ENCODE measurements at places on chromosomes 4 and X. TPM values are rescaled to one million over a fixed set of nuclear protein-coding genes. Genes with fewer than 3 reads are reported as not detected.

DNA sequence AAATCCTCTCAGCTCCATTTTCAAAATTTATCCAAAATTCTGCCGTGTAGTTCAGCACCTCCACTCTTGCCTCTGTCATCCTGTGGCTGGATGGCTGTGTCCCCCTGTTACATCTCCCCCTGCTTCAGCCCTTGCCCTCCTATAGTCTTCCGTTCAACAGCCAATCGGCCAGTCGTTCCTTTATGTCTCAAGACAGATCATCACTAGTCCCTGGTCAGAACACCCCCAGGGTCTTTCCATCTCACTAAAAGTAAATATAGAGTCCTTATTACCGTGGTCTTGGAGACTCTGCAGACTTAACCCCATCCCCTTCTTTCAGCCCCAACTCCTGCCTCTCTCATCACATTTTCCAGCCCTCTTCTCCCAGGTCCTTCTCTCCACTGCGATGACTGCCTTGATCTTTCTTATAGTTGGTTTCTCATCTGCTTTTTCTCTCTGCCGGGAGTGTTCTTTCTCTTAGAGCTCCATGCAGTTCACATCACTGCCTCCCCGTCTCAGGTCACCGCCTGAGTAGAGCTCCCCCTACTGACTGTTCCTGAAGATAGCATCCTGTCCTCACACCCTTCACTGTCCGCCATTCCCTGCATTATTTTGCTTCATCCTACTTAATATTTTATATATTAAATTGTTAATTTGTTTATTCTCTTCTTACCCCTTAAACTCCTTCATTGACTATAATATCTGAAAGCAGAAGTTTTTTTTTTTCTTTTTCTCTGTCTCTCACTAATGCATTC is 736.9 kb upstream of the MAGEB2 start:
- DNase-seq, result no peak

GRCh38 chrX:109886122-109886761 is 116.7 kb upstream of the TMEM164 start:
- no peak for DNase-seq

GRCh38 chrX:35890699-35891098 is 28.8 kb upstream of the CFAP47 start:
- no peak for DNase-seq

GRCh38 chrX:140817943-140818342 is 108.4 kb downstream of the LINC00632 start:
- no peak for DNase-seq

DNA sequence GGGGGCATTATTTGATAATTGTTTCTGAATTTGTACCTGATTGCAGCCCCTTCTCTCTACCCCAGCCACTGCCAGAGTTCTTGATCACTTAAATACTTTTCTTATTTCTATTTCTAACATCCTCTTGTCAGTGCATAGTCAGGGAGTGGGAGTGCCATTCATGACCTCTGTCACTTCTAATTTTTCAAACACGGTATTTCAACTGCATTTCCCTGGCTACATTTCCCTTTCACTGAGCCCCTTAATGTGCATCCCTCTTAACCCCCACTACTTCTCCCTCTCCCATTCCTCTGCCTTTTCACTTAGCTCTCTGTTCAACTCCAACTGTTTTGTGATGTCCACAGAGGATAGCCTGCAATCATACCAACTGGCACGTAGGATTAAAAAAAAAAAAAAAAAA is 128.3 kb upstream of the NAP1L5 start:
- no peak for DNase-seq

Gene GJB1
- polyA plus RNA-seq, result not detected

DNA sequence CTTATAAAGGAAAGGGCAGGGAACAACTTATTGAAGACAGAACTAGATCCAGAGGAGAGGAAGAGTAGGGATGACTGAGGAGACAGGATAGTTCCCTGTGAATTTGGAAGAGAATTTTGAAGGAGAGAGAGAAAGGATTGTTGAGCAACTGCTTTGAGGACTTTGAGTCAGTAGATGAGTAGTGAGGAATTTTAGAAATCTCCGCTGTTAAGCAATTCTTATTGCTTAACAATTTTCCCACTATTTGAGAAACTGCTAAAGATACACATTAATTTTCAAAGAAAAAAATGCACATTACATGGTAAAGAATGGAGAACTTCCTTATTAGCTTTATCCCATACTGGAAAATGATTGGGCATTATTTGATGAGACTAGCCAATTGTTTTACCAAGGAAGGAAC is 116.3 kb upstream of the NRK start:
- DNase-seq, result no peak

Gene OCIAD2
- polyA plus RNA-seq, result 34.2 TPM

GRCh38 chrX:2696698-2697215 is 5.7 kb downstream of the CD99 start:
- DNase-seq, result no peak

Gene MND1
- 0.44 TPM for polyA plus RNA-seq

Gene BCOR
- 5.6 TPM for polyA plus RNA-seq

Gene AKAP14
- polyA plus RNA-seq, result not detected

Gene RHOH
- polyA plus RNA-seq, result not detected

DNA sequence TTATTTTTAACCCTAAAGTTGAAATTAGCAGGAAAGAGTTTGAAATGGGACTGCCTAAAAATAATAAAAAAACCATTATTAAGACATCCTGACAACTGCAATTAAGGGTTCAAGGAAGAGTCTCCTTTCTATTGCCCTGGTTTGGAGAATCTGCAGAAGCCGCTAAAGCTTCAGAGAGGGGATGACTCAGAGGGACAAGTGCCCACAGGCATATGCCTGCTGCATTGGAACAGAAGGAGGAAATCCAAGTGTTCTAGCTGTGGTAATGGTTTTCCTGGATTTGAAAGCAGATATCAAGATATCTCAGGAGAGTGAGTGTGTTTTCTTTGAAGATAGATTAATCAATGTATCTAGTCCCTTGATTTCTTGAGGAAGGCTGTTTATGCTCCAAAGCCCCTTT is 235.1 kb upstream of the TAPT1 start:
- DNase-seq, result no peak

DNA sequence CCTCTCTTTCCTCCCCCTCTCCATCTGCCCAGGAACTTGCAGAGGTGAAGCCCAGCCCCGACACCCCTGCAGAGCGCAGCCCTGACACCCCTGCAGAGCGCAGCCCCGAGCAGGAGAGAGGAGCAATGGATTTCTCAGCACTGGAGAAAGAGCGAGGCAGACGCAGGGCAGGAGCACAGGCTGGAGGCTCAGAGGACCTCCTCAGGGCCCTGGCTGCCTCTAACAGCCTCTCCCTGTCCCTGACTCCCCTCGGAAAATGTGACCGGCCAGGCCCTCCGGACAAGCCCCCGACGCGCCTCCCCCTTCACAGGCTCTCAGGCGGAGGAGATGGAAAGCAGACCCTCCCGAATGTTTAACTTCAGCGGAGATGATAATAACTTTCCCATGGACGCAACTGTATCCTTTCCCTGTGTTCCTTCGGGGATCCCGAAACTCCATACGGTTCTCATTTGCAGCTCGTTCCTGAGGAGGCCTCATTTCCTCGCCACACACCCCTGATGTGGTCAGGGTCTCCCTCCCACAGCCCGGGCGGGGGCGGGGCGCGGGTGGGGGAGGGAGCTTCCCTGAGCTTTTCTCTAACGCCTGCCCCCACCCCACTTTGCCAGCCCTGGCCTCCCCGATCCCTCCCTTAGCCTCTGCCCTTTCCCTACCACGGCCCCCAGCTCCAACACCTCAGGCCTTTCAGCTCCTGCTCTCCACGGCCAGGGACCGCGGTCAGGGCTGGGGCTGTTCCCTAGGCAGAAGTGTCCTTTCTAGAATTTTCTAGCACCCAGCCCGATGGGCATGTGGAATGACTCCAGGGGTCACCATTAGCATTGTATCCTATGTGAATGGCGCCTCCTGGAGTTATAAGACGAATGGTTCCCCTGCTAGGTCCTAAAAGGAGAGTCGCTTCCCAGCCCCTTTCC is 201.1 kb upstream of the BCOR start:
- no peak for DNase-seq

Gene DCHS2
- not detected for polyA plus RNA-seq

Gene CXCL11
- not detected for polyA plus RNA-seq

Gene STPG2
- not detected for polyA plus RNA-seq

- DNase-seq, result no peak
These were observed 17.8 kb downstream of the TMPRSS11E start for GRCh38 chr4:68465058-68465457.

- no peak for DNase-seq
These were observed 9.5 kb downstream of the GNRHR start for GRCh38 chr4:67744561-67745283.

GRCh38 chrX:142036116-142036515 is 132.4 kb downstream of the MAGEC1 start:
- DNase-seq, result no peak

DNA sequence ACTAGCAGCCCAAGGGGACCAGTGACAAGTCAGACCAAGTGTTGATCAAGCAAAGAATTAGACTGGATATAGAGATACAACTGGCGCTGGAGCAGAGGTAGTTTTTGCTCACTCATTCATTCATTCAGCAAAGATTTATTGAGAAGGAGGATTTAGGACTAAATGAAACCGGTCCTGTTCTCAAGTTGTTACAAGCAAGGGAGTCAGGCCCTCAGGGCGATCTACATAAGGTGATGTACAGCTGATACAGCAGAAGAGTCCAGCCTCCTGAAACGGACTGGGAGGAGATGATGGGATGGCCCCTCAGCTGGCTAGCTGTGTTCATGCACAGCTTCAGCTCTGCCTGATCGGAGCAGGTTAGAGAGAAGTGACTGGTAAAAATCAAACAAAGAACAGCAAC is 242.4 kb downstream of the FBXW7 start:
- no peak for DNase-seq

Gene GIMD1
- not detected for polyA plus RNA-seq

DNA sequence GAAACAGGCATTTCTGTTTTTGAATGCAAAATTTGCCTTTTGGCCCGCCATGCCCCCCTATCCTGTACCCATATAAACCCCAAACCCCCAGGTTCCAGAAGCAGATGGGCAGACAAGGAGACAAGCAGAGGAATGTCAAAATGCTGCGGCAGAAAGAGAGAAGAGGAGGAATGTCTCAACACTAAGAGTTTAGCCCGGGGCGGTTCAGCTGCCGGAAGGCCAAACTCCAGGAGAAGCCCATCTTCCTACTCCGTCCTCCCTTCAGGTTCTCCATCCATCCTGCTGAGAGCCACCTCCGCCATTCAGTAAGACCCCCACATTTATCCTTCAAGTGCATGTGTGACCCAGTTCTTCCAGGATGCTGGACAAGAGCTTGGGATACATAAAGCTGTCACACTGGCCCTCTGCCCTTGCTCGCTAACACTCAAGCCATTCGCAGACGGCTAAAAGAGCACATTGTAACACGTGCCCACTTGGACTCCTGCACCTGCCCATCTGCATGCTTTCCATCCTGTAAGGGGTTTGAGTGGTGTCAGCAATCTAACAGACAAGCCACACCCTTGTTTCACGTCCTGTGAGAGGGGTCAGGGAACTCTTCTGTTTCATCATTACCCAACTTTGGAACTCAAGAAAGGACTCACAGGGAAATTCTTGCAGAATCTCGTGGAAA is 31.3 kb downstream of the TLR10 start:
- no peak for DNase-seq

DNA sequence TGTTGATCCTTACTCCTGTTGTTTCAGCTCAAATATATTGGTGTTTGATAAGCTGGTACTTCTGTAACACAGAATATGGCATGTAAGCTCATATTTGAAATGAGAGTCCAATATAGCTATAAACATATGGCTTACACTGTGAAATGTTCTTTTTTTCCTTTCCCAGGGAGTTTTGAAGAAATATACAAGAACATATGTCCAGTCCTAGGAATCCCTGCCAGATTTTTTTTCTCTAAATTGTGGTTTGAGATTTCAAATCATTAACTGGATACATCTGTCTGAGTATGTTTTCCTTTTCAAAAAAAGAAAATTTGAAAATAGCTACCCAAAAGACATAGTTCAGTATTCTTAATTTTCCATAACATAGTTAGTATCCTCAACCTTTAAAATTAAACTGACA is 60.2 kb downstream of the HMGB2 start:
- DNase-seq, result no peak

Data from BJ (cell line).